ENCODE measurements at places on chromosomes 13 and 19.

- no peak for DNase-seq
Observed at GRCh38 chr19:40217027-40217810, 965 bp downstream of the TTC9B start.

DNA sequence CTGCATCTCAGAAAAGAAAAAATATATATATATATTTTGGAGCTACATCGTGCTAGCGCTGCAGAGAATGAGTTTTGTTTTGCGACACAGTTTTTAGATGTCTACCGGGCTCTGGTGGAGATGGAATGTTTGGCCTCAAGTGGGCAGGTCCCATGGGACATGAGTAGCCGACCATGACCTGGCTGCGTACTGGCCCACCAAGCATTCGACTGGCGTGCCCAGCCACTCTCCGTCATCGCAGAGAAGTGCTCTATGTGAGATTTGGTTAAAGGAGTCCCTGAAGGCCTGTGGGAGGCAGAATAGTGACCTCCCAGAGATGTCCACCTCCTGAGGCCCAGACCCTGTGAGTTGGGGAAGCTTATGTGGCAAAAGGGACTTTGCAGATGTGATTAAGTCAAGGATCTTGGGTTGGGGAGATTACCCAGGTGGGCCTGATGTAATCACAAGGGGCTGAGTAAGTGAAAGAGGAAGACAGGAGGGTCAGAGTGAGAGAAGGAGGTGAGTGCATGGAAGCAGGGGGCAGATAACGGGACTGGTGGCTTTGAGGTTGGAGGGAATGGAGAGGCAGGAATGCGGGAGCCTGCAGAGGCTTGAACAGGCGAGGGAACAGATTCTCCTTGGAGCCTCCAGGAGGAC lies 821 bp upstream of the LILRB4 start:
- DNase-seq: no peak

GRCh38 chr19:35757231-35757748 lies 461 bp upstream of the HSPB6 start:
- DNase-seq: no peak

GRCh38 chr13:97430296-97430695 lies 3.7 kb upstream of the RAP2A start:
- DNase-seq: no peak
